ENCODE measurements at places on chromosomes 5 and 9.

- peaks cover 95% of the 10 kb centered on the region for H3K4me1 ChIP-seq
- no peak for DNase-seq
- H3K27ac ChIP-seq: no peak overlapping the region
Measured at GRCh38 chr9:127971357-127972235, 9.2 kb downstream of the EEIG1 start.

DNA sequence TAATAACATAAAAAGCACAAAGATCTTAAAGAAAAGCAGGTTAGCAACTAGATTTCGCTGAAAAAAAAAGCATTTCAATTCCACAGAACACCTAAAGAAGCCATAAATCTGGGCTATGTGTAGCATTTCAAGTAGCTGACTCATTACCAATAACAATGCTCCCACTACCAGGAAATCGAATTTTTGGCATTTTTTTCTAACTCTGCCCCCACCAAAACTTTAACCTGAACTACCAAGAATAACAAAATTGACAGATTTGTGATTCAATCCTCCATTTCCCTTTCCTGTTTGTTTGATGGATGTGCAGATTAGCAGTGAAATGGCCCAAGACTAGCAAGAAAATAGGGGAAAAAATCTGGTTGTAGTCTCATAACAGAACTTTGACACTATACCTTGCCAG lies 180.2 kb downstream of the RASEF start:
- peaks cover 42% of the 10 kb centered on the region for H3K4me1 ChIP-seq
- no peak for DNase-seq
- no peak overlapping the region for H3K4me3 ChIP-seq
- H3K27ac ChIP-seq: no peak overlapping the region
- no peaks in the 10 kb centered on the region for H3K36me3 ChIP-seq

DNA sequence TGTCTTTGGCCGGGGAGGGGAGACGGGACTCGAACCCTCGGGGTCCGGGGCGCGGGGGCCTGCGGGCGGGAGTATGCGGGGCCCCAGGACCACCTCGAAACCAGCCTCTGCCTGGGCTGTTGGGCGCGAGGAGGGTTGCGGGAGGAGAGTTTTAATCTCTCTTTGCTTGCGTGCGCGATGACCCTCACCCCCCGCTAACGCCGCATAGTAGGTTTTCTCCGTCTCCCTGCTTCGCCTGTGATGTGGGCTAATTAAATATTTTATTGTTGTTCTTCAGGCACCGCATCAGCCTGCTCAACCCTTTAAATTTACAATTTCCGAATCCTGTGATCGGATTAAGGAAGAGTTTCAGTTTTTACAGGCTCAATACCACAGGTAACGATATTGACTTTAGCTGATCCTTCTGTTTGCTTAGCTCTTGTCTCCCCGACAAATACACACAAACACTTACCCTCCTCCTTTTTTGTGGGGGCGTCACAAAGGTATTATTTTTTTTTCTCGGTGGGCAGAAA lies 1.7 kb downstream of the TLE4 start:
- H3K4me1 ChIP-seq: peaks cover 55% of the 10 kb centered on the region
- DNase-seq: no peak
- H3K27me3 ChIP-seq: peaks cover 3% of the 10 kb centered on the region
- H3K4me3 ChIP-seq: peak overlapping the region; percentile 99
- peak overlapping the region; percentile 98 for H3K27ac ChIP-seq

GRCh38 chr9:20322212-20322611 lies 300.1 kb downstream of the MLLT3 start:
- no peak overlapping the region for H3K27ac ChIP-seq
- no peak for DNase-seq
- H3K4me1 ChIP-seq: peaks cover 61% of the 10 kb centered on the region
- peaks cover 10% of the 10 kb centered on the region for H3K27me3 ChIP-seq
- no peak overlapping the region for H3K4me3 ChIP-seq

- H3K4me1 ChIP-seq: peaks cover 35% of the 10 kb centered on the region
- peaks cover 16% of the 10 kb centered on the region for H3K27me3 ChIP-seq
- H3K4me3 ChIP-seq: no peak overlapping the region
- H3K36me3 ChIP-seq: no peaks in the 10 kb centered on the region
- H3K27ac ChIP-seq: no peak overlapping the region
Measured at GRCh38 chr9:113673726-113674125, 202.4 kb upstream of the ZNF618 start.

GRCh38 chr5:95956021-95956899 lies 5.4 kb downstream of the ELL2 start:
- peak overlapping the region; percentile 24 for H3K4me3 ChIP-seq
- peaks cover 39% of the 10 kb centered on the region for H3K36me3 ChIP-seq
- no peak overlapping the region for H3K27ac ChIP-seq
- peaks cover 60% of the 10 kb centered on the region for H3K4me1 ChIP-seq
- no peaks in the 10 kb centered on the region for H3K27me3 ChIP-seq

DNA sequence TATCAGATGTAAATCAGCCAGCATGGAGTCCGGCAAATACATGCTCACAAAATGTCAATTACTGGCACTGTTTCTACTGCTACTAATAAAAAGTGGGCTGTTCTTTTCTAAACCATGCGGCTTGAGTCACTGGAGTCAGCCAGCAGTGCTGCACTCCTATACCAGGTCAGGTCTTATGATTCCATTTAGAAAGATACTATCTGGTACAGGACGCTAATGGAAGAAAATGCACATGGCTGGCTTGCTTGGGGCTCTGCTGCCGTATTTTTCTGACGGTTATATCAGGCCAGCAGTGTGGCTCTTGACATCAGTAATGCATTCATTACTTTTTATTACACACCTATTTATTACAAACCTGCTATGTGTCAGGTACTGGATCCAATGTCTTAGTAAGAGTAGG lies 74.3 kb downstream of the NDFIP1 start:
- H3K4me3 ChIP-seq: no peak overlapping the region
- peaks cover 5% of the 10 kb centered on the region for H3K27me3 ChIP-seq
- H3K4me1 ChIP-seq: peaks cover 50% of the 10 kb centered on the region
- no peak for DNase-seq
- H3K36me3 ChIP-seq: no peaks in the 10 kb centered on the region

GRCh38 chr5:153818626-153819025 lies 220.1 kb downstream of the FAM114A2 start:
- H3K4me1 ChIP-seq: peaks cover 27% of the 10 kb centered on the region
- H3K27me3 ChIP-seq: peaks cover 9% of the 10 kb centered on the region
- H3K36me3 ChIP-seq: no peaks in the 10 kb centered on the region
- no peak overlapping the region for H3K27ac ChIP-seq
- H3K4me3 ChIP-seq: no peak overlapping the region

DNA sequence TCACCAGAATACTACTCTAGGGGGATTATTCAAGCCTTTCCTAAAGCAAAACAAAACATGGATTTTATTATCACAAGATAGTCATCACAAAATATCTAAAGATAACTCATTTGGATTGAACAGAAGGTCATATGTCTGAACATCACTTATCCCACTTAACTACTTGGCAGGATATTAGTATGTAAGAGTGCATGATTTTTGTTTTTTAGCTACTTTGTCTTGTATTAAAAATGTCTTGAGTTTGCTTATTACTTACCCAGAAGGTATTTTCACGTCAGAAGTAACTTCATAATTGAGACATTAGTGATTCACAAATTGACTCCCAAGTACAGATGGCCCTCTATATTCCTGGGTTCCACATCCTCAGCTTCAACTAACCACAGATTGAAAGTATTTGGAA lies 113.8 kb downstream of the TLE4 start:
- no peaks in the 10 kb centered on the region for H3K27me3 ChIP-seq
- peaks cover 69% of the 10 kb centered on the region for H3K4me1 ChIP-seq
- H3K27ac ChIP-seq: no peak overlapping the region
- H3K4me3 ChIP-seq: no peak overlapping the region
- no peak for DNase-seq
- peaks cover 71% of the 10 kb centered on the region for H3K36me3 ChIP-seq

All from nephron progenitor cell (in vitro differentiated cells).